ENCODE measurements at places on chromosomes 6 and 20. TPM values are rescaled to one million over a fixed set of nuclear protein-coding genes. Genes with fewer than 3 reads are reported as not detected.

LTA gene
- 0.17 TPM for total RNA-seq

LINC00237 gene
- not detected for total RNA-seq

DNA sequence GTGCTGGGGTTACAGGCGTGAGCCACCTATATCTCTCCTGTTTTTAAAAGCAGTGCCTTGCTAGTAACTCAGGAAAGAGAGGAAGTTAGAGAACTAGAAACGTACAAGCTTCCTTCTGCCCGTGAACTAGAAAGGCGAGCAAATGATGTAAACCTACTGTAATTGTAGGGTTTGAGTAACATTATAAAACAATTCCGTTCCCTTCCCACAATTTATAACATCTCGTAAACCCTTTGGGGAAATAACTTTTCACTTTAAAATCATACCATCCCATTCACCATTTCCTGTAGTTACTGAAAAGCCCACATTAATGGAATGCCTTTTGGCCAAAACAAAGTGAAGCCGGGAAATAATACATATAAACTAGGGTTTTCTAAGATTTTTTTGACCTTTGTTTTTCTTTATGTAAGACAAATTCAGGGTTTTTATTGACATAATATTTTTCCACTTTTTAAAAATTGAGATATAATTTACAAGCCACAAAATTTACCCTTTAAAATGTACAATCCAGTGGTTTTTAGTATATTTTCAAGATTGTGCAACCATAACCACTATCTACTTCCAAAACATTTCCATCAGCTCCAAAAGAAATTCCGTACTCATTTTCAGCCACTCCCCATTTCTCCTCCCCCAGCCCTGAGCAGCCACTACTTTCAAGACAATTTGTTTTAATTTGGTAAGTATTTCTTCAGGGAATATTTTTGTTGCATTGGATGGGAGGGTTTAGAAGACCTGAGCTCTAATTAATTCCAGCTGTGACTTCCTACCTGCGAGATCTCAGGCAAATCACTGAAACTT lies 175.1 kb upstream of the PDE10A start:
- DNase-seq: no peak

GRCh38 chr20:4087923-4088322 lies 72.6 kb upstream of the RNF24 start:
- no peak for DNase-seq

- no peak for DNase-seq
Observed at GRCh38 chr6:3263096-3263495, 4.3 kb downstream of the PSMG4 start.

GRCh38 chr20:4427940-4428586 lies 293.6 kb upstream of the PRND start:
- no peak for DNase-seq

DNA sequence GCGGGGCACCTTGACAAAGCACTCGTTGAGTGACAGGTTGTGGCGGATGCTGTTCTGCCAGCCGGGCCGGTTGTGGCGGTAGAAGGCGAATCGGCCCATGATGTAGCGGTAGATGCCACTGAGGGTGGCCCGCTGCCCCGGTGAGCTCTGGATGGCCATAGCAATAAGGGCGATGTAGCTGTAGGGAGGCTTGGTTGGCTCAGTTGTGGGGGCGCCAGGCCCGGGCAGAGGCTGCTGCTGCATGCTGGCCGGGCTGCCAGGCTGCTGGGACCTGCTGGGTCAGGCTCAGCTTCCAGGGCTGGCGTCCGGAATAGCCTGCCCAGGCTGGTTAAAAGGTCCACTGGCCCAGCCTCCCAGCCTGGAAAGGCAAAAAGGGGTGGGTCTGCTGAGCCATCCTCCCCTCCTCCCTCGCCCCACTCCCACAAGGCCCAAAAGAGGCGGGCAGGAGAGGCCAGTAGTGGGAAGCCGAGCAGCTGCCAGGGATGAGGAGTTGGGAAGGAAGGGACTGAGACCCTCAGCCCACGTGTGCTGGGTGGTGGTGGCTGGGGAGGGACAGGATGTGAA lies at the start of gene FOXS1:
TSS of gene FOXS1 (minus strand) at position 305 of the 564 bp plus-strand sequence. CDS start at position 243, 62 bp downstream.
- peak; percentile 67 for DNase-seq

DNA sequence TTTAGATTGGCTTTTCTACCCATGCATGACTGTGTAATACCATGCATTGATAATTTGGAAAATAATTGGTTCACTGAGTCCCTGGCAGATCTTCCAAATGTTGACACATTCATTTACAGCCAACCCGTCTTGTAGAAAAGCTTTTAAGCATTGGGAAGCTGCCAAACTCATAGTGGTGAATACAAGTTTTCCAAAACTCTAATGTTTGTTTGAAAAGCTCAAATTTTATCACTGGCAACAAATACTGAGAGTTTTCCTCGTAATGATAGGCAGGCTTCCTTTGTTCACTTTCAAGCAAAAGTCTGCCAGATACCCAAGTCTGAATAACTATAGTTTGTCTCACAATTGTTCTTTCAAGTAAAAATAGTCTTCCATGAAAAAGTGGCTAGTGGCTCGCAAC lies 143.0 kb downstream of the FIG4 start:
- DNase-seq: no peak

DNA sequence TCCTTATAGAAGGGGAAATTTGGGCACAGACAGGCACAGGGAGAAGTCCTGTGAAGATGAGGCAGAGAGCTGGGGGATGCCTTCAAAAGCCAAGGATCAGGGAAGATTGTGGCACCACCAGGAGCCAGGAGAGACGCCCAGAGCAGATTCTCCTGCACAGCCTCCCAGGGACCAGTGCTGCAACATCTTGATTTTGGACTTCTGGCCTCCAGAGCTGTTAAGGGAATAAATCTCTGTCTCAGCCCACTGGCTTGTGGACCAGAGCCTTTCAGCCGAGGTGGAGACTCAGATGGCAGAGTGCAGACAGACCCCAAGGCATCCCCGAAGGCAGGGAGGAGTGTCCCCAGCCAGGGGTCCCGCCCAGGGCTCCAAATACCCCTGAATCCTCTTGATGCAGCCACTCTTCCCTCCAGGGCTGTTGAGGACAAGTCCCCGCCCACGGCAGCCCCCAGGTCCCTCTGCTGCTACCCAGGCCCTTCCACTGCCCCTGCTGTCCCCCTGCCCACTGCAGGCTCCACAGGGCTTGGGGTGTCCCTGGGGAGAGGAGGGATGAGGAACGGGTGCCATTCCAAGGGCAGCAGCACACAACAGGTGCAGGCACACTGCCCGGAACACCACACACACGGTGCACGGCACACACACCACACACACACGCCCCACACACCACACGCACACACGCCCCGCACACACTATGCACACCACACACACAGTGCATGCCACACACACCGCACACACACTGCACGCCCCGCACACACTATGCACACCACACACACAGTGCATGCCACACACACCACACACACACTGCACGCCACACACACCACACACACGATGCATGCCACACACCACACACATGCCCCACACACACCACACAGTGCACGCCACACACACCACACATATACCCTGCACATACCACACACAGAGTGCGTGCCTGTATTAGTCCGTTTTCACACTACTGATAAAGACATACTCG lies 311.4 kb downstream of the TAF4 start:
- DNase-seq: no peak

DNA sequence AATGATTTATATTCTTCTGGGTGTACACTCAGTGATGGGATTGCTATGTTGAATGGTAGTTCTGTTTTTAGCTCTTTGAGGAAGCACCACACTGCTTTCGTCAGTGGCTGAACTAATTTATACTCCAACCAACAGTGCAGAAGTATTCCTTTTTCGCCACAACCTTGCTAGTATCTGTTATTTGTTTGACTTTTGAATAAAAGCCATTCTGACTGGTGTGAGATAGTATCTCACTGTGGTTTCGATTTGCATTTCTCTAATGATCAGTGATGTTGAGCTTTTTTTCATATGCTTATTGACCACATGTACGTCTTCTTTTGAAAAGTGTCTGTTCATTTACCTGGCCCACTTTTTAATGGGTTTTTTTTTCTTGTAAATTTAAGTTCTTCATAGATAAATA lies 583.8 kb upstream of the ARID1B start:
- DNase-seq: no peak

SLC25A27 gene
- total RNA-seq: 8.1 TPM

- DNase-seq: no peak
Observed at GRCh38 chr6:102381203-102381602, 987.7 kb downstream of the GRIK2 start.

GRCh38 chr6:20433321-20433720 lies 31.6 kb downstream of the E2F3 start:
- DNase-seq: no peak

DNA sequence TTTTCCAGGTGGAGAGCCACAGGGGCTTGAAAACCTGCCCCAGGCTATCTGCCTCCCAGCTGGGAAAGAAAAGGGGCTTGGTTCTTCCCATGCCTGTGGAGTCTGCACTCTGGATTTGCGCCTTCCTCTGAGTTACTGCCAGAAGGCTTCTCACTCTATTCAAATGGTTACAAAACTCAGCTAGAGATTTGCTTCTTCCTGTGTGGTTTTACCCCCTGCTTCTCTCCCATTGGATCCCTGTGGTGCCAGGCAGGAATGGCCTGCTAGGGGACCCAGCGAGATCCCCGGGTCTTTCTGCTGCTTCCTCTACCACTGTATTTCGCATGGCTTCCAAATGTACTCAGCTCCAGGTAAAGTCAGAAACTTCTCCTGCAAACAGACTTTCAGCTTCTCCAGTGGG lies 192.0 kb upstream of the HS3ST5 start:
- DNase-seq: no peak

GRCh38 chr20:20233041-20233514 lies 134.8 kb upstream of the INSM1 start:
- DNase-seq: no peak

- no peak for DNase-seq
Observed at GRCh38 chr6:74431873-74432580, 736.0 kb downstream of the CD109 start.

DNA sequence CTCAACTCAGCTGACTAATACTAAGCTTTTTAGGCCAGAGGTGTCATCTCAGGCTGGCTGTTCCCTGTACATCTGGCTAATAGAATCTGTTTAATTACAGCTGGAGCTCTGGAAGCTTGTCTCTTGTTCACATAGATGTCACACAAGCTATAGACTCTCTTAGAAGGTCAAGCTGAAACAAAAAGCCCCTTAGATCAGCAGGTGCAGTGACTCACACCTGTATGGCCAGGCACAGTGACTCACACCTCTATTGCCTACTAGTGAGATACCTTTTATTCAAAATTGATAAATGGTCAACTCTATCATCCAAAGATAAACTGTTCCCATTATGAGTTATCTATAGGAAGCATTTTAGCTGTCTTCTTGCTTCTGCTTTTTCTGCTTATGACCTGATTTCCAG lies 29.9 kb upstream of the MTHFD1L start:
- DNase-seq: no peak

TFAP2B gene
- total RNA-seq: 0.82 TPM

NEDD9 gene
- total RNA-seq: 101 TPM

ITPR3 gene
- 147 TPM for total RNA-seq

OXT gene
- total RNA-seq: not detected

DNA sequence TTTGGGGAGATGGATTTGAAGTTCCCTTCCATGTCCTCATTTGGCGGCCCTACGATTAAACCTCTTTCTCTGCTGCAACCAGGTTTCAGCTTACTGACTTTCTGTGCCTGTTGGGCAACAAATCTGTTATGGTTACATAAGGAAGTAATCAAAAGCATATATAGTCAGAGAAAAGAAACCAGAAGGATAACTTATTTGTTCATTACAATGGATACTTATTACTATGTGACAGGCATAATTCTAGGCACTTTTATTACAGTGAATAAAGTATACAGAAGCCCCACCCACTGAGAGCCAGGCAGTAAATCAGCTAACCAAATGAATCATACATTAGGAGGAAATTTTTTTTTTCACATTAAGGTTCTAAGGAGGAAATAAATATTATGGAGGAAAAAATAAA lies 9.6 kb upstream of the TRIM31 start:
- no peak for DNase-seq

IPCEF1 gene
- 4.5 TPM for total RNA-seq

GRCh38 chr6:77025736-77026223 lies 437.5 kb downstream of the HTR1B start:
- DNase-seq: no peak

DNA sequence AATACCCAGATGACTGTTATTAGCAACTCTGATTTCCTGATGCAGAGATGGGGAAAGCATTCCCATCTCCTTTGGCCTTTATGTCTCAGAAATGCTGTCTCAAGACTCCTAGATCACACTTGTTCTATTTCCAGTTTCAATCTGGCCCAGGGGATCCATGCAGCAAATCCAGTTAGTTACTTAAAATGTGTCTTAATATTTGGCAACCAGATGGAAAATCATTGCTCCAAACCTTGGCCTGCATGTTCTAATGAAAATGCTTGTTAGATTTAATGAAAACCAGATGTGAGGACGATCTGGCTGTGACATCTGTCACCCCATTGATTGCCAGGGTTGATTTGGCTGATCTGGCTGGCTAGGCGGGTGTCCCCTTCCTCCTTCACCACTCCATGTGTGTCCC lies 125.2 kb downstream of the TSHZ2 start:
- DNase-seq: no peak

GRCh38 chr6:26155061-26155930 lies 68.1 kb downstream of the HFE start:
- no peak for DNase-seq

- no peak for DNase-seq
Observed at GRCh38 chr6:159729598-159730331, 2.5 kb downstream of the WTAP start.

- DNase-seq: no peak
Observed at GRCh38 chr6:4620284-4621151, 155.7 kb upstream of the CDYL start.

GRCh38 chr6:123022975-123023374 lies 26.9 kb downstream of the CLVS2 start:
- DNase-seq: no peak

KHDC1L gene
- total RNA-seq: not detected

DNA sequence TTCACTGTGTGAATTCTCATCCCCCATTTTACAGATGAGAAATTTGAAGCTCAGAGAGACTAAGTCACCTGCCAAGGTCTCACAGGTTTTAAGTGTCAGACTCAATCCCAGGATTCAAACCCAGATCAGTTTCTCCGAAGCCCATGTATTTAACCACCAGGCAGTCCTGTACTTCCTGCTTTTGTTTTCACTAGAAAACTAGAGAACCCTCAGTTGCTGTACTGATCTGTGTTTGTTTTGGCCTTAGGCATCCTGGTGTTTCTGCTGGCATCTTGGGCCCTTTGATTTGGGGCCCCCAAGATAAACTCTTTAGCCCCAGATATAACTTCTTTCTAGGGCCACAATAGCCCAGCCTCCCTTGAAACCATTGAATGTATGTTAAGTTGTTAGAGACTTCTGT lies 36.5 kb downstream of the PPP1R16B start:
- DNase-seq: no peak

ABHD16B gene
- total RNA-seq: not detected

ARHGAP40 gene
- not detected for total RNA-seq

Data from left lung (tissue), 14 donors.